ENCODE measurements at places on chromosomes 16 and 17. TPM values are rescaled to one million over a fixed set of nuclear protein-coding genes. Genes with fewer than 3 reads are reported as not detected.

The CLEC18A gene
- not detected for total RNA-seq

The RASL10B gene
- 0.52 TPM for total RNA-seq

The TEX14 gene
- total RNA-seq, result 0.29 TPM

The IGFALS gene
- total RNA-seq, result not detected

The NACA2 gene
- total RNA-seq, result not detected
